ENCODE measurements at places on chromosomes 2 and 18.

GRCh38 chr2:24509425-24509824, 18.4 kb downstream of the NCOA1 start:
- DNase-seq, result no peak

DNA sequence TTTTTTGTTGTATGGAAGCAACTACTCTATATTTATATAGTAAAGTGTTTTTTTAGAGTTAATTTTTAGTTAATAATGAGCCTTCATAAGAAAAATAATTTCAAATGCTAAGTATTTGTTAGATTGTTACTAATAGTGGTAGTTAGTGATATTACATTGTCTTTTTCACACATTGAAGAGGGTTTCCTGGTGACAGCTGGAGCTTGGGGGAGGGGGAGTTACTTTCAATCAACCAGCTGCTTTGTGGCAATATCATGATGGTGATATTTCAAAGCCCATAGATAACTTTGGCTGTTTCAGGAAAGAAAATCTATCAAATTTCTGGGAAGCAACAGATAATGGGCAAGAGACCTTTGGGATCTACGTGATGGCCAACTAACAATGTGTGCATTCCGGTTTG, 4.1 kb downstream of the RHBDD1 start:
- no peak for DNase-seq

DNA sequence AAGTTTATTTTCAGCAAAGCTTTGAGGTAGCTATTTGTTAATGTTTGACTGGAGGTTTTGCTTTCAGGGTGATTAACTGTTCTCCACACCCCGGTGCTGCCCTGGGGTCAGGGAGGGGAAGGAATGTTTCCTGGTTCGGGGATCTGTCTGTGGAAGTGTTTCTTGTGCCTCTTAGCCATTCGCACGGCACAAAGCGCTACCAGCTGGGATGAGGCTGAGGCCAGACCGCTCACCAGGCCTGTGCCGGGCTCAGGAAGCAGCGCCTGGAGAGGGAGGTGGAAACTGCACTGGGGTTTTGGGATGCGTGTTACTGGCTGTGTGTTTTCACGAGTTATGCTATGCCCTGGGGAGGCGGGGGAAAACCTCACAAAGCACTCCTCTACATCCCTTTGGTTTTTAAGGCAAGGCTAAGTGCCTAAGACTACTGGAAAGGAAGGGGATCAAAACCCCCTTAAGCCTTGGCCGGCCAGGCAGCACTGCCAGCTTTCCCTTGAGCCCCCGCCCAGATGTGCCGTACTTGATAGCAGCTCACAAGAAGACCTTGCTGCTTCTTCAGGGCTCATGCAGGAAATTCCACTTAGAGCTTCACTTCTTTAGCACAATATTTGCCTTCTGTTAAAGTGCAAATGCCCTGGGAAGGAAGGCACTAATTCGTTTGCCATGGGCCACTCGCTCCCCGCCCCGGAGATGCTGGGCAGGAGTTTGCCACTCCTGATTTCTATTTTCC, 65.7 kb upstream of the CNGA3 start:
- no peak for DNase-seq

DNA sequence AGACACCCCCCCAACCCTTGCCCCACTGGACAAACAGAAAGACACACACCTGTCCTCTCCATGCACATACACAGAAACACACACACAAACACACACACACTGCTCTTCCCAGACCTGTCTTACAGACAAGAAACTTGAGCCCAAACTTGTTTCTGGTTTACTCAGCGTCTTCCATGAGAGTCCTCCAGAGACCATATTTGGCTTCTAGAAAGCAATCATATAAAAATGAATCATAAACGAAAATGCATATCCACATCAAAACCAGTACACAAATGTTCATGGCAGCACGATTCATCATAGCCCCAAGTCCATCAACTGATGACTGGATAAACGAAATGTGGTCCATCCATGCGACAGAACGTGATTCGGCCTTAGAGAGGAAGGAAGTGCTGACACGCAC, 84.2 kb upstream of the ASAP2 start:
- DNase-seq, result no peak

DNA sequence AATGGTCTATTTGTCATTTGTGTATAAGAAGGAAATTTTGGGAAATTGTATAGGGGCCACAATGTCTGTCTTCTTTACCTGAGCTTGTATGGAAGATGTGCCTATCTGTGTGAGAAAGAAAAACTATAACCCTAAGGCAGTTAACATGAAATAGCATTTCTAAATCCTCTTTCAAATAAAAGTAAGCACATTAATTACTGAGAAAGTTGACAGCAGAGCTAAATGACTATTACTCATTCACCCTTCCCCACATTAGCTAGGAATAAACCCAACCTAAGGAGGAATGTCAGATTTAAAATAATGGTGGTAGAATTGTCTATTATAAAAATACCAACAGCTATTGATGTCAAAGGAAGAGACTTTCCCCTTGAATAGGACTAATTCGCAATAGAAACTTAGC, 56.2 kb downstream of the SLC38A11 start:
- no peak for DNase-seq

- no peak for DNase-seq
These were observed 223.3 kb downstream of the SH3RF3 start for GRCh38 chr2:109352056-109352897.

DNA sequence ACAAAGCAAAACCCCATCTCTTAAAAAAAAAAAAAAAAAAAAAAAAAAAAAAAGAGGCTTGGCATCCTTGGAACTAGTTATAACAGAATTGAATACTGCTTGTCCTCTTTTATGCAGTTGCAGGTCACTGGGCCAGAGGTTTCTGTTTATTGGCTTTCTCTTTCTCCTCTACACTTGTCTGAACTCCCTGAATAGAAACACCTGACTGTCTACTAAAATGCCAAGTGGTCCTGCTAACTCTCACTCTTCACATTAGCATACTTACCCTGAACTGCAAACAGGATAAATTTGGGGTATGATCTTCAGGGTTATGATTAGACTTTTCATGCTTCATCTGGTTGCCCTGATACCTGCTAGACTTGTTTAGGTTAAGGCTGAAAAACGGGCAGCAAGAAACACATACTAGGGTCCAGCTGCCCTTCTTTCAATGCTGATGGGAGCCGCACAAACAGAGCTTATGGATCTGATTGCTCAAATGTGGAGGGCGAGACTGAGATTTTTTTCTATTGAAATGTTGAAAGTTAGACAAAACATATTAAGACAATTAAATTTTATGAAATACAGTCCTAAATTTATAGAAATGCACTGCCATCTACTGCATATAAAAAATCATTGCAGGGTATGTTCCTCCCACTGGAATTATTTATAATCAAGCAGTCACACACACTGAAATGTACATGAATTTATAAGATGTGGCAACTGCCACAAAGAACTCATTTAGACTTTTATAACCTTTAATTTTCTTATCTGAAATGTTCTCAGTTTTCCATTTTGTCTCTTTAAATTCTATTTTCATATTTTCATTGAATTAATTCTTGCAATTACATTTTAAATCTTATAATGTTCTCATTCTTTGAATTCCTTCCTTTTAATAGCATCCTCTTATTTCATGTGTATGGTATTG, 40.8 kb downstream of the GTF3C3 start:
- DNase-seq, result no peak

DNA sequence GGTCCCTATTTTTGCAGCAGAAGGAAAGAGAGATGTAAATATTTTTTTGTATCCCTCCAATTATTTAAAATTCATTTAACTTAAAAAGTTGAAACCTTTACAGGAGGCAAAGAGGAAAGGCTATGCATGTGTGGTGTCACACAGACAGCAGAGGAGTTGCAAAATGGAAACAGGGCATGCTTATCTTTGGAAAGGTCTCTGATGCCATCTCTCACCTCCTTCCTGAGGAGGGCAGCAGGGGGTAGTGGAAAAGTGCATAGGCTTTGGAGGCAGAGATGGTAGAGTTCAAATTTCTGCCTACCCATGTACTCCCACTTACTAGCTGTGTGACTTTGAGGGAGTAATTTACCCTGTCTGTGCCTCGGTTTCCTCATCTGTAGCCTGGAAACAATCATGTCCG, 99.6 kb upstream of the MCFD2 start:
- DNase-seq, result no peak
